ENCODE measurements at places on chromosomes 5 and 9.

- peak; percentile 79 for DNase-seq
Observed at GRCh38 chr9:91711755-91712601, 238.1 kb downstream of the ROR2 start.

DNA sequence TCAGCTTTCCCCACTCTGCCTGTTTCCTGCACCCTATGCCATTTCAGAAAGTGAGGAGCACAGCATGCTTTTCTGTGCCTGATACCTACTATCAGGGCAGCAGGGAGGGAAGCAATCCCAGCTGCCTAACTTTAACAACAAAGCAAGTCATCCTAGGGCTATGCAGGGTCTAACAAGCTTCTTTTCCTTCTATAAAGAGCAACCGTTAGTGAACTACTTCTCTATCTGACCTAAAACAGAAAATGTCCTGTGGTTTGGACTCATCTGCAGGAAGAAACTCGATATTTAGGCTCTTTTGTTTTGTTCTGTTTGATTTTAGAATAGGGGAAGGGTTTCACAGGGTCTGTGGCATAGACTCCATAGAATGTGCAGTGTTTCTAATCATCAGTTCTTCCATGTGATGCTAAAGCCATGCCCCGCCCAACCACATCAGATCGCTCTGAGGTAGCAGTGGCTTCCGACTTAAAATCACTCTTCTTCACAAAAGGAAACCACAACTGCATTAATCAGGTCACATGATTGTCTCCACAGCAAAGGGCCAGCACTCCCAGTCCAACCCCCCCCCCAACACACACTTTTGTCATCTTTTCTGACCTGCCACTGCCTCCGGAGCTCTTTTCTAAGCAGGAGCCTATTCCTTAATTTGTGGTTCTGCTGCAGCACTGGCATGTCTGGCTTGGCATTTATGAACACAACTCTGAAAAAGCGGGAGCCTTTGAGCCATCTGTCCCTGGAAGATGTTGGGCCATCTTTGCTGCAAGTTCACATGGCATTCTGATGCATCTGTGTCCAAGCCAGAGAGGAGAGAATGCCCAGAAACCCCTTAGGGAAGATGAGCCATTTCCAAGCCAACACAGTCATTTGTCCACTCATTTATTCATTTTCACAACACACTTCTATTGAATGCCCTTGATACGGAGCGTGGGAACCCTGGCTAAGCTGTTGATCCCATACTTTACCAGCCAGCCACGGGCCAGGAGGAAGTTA is 71.6 kb downstream of the CFAP90 start:
- DNase-seq, result no peak

GRCh38 chr5:145825751-145826180 is 9.4 kb downstream of the PRELID2 start:
- no peak for DNase-seq

DNA sequence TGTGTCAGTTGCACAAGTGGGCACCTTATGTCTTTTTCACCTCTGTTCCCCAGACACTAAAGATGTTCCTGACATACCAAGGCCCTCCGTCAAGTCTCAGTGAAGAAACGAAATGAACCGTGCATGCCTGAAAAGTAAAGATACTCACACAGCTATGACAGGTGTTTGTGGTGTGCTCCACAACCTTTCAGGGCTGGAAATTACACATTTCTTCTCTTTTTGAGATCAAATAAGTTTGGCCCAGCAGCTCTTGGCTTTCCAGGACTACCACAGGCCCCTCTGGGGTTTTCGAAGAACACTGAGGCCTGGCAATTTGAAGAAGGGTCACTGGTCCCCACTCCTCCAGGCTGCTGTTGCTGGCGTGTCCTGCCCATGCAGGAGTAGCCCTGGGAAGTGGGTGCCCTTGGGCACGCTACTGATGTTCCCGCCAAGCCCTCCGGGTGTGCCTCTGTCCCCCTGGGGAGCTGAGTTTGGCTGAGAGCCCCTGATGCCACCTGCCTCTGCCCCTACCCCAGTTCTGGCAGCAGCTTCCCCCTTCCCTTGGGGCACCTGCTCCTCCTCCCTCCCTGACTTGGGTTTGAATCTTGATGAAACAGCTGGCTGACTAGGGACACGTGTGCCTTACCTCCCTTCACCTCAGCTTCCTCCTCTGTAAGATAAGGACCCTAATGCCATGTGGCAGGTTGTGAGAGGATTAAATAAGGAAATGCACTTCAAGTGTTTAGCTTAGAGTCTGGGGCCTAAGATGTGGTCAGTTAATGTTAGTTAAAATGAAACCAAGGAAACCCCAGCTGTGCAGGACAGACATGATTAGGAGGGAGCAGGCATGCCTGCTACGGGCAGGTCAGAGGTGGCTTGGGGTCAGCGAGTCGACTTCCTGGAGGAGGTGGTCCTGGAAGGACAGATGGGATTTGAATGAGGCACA is 49.1 kb upstream of the GADD45G start:
- no peak for DNase-seq

GRCh38 chr5:1748845-1749244 is 50.8 kb downstream of the MRPL36 start:
- no peak for DNase-seq

DNA sequence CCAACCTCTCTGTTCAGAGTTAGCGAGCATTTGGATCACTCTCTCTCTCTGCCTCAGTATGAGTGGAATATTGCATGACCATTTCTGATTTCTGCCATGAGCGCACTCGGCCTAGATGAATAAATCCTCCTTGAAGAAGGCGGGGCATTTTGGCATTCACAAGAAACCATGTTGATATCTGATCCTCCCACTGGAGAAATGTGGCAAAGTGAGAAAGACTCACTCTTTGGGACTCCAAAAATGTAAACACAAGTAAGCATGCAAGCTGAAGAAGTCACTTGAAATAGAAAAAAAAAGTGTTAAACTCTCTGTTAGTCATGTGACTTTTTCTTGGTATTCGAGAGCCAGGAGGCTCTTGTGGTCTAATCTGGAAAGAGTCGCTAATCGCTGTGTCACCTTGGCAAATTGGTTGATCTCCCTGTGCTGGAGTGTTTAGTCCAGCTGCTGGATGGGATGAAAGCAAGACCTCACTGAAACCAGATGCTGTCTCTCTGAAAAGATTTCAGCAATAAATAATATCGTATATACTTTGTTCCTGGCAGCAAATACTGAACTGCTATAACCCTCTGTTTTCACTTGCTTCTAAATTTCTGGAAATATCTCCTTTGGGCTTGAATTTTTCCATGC is 95.5 kb downstream of the GHR start:
- DNase-seq, result no peak

DNA sequence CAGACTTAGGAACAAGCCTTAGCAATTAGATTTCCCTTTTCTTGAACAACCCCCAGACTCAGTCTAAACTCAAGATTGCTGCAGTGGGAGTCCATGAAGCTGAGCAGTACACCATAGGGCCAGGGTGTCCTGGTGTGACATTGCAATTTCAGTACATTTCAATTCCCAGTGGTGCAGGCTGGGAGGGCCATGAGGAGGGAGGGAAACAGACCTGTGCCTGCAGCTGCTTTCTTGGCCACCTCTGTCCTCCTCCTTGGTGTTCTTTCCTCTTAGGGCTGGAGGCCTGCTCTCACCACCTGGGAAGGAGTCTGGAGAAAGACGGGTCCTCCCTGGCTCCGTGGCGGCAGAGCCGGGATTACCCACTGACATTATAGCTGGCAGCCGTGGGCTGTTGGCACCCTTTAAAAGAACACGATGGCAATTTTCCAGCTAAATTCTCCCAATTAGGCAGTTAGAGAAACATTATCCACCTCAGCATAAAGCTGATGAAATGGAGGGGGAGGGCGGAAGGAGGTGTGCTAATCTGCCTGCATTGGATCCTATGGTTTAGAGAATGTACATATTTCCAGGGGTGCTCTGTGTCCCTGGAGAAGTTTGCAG is 186.4 kb downstream of the SLIT3 start:
- no peak for DNase-seq

- DNase-seq, result no peak
Observed at GRCh38 chr5:54753034-54753433, 232.4 kb downstream of the ESM1 start.

DNA sequence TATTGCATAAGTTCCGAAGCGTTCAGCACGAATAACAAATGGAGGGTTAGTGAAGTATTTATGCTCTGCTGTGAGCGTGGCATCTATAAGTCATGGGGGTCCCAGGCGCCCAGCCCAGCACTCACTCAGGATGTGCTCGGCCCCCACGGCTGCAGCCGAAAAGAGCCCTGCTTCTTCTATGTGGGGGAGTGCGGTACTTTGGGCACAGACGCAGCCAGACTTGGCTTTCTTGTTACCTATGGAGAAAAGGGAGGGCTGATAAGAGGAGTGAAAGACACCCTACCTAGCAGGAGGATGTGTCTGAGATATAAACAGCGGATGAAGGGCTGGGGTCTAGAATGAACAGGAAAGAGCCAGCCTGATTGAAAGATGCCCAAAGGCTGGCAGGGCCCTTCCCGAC is 51.4 kb downstream of the MRPL36 start:
- no peak for DNase-seq

DNA sequence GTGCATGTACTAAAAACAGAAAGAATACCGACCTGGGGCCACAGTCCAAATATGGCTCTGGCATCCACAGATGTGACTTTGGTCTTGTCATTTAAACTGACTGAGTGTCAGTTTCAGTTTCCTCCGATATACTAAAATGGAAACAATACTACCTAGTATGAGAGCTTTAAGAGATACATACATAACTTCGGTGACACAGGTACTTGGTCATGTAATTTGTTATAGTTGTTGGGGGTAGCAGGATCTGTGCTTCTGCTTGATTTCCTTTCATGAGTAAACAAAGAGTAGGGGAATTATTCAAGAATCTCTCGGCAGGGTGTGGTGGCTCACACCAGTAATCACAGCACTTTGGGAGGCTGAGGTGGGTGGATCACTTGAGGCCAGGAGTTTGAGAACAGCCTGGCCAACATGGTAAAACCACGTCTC is 32.1 kb downstream of the MTMR12 start:
- no peak for DNase-seq

DNA sequence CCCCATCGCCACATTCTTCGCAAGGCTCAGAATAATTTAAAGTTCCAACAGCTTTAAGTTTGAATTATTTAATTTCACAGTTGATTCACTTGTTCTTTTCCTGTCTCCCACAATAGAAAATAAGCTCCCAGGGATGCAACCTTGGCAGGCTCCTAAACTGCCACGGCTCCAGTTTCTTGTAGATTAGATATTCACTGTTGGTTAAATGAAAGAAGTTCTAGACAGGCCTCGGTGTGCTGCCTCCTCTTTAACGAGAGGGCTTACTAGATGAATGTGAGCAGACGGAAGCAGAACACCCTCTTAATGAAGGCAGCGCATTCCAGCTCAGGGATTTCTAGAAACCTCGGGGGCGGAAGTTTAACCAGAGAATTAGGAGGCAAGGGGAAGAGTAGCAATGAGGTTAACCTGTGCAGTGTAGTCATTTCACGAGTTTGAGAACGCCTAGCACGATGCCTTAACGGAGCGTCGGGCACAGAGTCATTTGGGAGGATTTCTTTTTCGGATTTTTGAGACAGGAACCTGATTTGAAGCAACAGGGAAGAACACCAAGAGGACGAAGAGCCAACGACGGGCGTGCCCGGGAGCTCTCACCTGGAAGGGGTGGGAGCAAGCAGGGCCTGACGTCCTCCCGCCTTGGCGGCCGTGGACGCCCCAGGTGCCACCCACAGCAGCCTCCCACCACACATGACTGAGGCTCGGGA is 637 bp upstream of the SMC5 start:
- DNase-seq, result peak; percentile 80

DNA sequence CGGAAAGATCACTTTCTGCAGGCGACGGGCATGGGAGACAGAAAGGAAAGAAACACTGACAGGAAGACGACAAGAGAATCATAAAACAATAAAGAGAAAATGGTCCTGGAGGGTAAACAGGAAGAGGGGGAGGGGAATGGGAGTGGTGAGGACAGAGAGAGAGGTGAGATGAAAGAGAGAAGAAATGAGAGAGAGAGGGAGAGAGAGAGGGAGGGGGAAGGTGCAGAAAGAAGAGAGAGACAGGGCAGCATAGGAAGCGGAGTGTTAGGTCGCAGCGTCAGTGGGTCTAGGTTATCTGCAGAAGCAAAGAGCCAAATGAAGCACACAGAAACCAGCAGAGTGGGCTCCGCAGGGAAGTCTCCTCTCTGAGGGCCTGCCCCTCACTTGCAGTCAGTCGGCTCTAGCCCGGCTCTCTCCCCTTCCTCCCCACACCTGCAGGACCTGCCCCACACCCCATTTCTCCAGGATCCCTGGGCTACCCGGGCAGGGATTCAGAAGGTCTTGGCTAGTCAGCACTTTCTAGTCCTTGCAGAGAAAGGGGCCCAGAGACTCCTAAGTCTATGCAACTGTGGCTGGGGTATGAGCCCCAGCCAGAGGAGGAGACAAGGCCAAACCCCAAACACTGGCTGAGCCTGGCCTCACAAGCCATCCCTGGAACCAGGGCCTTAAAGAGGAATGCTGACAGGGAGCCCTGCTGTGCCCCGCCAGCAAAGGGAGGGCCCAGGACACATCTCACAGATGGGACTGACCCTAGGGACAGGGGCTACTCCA is 29.7 kb upstream of the MEIKIN start:
- peak; percentile 57 for DNase-seq

DNA sequence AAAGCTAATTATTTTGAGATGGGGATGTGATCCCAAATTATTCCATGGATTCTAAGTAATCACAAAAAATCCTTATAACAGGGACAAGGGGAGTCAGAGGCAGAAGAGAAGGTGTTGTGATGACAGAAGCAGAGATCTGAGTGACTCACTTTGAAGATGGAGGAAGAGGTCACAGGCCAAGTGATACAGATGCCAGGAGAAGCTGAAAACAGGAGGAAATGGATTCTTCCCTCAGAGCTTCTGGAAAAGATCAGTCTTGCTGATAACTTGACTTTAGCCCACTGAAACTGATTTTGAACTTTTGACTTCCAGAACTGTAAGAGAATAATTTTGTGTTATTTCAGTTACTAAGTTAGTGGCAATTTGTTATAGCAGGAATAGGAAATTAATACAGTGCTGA is 105.3 kb downstream of the GCNT1 start:
- DNase-seq, result no peak

GRCh38 chr5:93062548-93062947 is 518.5 kb downstream of the NR2F1-AS1 start:
- DNase-seq, result no peak

- DNase-seq, result no peak
Observed at GRCh38 chr9:121812159-121812735, 160.8 kb downstream of the DAB2IP start.

DNA sequence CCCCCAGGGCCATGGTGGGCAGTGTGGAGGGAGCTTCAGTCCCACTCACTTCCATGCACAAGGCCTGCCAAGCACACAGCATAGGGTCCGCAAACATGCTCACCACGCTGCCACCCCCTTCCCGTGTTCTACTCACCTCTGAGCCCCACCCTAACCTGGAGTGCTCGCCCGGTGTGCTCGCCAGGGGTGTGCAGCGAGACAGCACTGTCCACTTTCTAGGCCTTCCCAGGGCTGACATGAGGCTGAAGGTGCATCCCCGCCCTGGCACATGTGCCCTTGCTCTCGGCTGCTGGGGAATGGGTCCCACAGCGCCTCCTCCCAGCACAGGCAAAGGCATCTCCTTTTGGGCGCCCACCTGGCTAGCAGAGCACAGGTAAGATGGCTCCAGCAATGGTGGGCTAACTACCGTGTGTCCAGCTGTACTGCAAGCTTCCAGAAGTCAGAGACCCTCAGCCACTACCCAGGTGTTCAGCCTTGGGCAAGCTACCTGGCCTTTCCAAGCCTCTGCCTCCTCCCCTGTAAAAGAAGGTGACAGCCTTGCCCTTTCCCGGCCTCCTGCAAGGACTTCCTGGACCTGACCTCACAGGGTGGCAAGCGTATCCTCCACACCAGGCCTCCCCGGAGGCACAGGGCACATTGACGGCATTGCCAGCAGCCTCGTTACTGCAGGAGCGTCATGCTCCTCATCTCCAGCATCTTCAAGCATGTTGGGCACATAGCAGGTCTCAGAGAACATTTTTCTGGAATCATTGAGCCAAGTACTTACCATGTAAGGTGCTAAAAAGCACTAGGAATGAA is 4.2 kb upstream of the SEC16A start:
- no peak for DNase-seq

GRCh38 chr5:14684757-14685156 is 20.2 kb downstream of the OTULIN start:
- no peak for DNase-seq
